Activated naive CD4-positive, alpha-beta T cell treated with anti-CD3 and anti-CD28 coated beads, Interleukin-2, amount 50 U/mL, for 16 hours (primary cell): ENCODE measurements at places on chromosomes 13 and 19.
A peak's percentile ranks its signal among the peaks of the same experiment; 100 is the strongest.

DNA sequence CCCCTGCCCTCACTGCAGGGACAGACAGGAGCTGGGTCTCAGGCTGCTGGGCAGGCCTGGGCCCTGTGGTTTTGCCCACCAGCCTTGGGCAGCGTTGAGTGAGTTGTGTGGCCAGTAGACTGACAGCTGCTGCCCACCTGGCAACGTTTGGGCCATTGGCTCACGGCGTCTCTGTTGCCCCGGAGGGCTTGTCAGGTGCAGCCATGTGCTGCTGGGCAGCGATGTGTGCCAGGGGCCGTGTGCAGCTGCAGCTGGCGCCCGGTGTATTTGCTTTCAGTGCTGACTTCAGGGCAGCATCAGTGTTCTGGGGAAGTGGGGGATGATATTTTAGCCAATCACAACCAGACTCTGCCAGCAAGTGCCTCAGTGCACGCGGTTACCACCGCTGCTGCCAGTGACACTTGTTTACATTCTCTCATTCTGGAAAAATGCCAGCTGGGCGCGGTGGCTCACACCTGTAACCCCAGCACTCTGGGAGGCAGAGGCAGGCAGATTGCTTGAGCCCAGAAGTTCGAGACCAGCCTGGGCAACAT is 10.6 kb downstream of the FZR1 start:
- DNase-seq, result no peak

- DNase-seq, result no peak
Measured at GRCh38 chr19:54160182-54160811, 776 bp upstream of the LENG1 start.

DNA sequence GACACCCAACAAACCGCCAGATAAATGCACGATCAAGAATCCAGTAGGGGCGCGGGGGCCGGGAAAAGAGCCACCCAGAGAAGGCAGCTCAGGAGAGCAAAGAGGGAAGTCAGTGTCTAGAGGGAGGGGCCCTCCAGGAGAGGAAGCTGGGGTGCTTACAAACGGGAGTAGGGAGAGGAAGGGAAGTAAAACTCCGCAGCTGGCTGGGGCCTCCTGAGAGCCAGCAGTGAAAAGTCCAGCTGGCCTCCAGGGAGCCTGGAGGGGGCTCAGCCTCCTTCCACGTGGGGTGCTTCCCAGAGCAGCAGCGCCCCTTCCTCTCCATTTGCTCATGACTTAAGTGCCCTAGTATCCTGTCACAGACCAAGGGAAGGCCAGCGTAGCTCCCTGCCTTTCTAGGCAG is 51.8 kb downstream of the TMED1 start:
- DNase-seq, result no peak

DNA sequence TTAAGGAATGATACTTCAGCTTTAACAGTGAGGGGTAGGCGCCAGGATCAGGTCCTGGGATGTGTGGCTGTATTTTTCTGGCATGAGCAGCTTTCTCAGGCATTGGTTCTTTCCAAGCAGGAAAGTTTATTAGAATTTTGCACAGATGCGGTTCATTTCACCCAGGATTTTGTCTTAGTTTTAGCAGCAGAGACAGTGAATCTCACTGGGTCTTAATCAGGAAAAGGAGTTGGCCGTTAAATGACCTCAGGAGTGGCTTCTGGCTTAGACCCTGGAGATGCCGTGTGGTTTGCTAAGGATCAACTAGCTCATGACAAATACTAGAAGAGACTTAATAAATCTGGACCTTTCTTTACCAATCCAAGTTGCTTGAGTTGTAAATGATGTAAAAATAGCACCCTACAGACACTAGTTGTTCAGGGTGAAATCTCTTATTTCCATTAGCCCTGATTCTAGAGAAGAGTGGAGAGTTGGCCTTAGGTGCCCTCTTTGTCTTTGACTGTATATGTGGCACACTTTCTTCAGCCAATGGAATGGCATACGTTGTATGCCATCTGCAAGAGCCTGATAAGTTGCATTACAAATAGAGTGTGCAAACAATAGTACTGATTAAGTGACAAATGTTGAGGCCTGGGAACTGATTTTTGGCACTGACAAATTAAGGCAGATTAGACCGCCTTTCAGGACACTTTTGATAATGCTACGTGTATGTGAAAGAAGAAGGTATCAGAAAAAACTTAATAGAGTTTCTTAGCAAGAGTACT is 34.0 kb downstream of the LRCH1 start:
- DNase-seq, result no peak

DNA sequence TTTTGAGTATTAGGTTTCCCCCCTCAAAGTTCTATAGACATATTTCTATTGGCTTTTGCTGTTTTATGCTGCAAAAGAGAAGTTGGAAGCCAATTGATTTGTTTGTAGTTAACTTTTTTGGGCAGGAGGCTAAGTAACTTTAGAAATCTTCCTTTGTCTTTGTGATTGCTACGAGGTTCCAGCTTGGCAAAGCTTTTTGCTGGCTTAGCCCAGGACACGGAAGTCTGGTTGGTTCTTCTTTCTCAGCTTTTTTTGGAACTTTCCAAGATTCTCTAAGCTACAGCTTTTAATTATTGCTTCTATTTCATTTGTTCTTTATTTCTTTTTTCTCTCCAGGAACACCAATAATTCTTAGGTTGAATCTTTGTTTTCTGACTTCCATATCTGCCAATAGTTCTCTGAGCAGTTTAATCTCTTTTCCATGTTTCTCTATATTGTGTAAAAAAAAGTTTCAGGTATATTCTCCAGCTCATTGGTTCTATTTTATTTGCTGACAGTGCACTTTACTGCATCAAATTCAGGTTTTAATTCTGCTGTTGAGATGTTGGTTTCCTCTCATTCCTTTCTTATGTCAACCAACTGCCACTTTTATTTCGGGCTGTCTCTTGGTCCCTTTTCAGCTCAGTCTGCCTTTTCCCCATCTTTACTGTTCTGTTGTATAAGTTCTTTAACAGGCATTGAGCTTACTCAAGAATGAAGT is 27.8 kb downstream of the MBNL2 start:
- no peak for DNase-seq

DNA sequence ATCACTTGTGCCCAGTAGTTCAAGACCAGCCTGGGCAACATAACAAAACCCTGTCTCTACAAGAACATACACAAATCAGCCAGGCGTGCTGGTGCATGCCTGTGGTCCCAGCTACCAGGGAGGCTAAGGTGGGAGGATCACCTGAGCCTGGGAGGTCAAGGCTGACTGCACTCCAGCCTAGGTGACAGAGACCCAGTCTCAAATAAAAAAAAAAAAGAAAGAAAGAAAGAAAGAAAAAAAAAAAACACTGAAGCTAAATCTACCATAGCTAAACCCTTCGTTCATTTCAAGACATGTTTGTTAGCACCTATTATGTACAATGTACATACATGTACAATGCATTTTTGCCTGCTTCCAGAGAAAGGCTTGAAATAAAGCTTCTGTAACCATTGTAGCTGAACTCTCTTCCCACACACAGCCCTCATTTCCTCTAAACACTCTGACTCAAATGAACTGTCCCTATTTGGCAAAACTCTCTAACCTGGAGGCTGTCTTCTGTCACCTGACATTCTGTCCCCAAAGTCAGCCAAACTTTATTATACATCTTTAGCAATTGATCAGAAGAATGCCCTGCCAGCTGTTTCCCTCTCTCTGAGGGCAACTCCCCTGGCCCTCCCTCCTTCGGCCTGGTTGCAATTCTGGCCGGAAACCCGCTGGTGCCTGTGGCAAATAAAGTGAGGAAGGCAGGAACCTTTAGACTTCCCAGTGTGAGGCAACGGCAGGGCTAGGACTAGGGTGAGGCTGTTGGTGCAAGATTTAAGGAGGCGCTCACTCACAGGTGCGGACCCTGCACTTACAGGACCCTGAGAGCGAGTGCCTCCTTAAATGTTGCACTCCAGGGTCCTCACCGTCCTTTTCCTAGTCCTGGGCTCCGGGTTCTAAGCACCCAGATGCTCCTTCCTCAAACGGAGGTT is 1.8 kb downstream of the ETHE1 start:
- DNase-seq, result peak; percentile 25

DNA sequence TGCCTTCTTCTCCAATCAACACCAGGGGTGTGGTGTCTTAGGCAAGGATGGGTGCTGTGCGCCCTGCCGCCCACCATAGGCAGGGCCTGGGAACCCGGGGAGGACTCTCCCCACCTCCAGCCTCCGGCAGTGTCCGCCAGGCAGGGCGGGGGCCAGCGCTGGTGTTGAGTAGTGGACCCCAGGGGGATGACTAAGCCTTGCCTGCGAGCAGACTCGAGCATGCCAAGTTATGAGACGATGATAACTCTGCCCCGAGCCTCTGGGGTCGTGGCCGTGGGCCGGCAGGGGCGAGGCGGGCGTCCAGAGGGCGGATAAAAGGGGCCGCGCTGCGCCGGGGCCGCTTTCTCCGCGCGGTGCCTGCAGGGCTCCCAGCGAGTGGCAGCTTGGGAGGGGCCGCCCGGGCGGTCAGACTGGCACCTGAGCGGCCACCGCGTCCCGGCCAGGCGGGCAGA is at the start of gene MEDAG:
MEDAG (plus strand) TSS at position 340 of the 452 bp plus-strand sequence. CDS start 245 bp downstream, outside the sequence.
- DNase-seq, result no peak

DNA sequence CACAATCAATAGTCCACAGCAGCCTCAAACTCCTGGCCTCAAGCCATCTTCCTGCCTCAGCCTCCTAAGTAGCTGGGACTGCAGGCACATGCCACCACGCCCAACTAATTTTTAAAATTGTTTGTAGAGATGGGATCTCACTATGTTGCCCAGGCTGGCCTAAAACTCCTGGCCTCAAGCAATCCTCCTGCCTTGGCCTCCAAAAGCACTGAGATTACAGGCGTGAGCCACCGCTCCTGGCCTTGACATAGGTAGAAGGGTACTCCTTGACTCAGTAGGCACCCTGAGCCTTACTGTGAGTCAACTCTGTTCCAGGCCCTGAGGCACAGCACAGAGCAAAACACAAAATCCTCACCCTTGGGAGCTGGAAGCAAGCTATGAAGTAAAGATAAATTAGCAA is 7.8 kb downstream of the TNPO2 start:
- no peak for DNase-seq
